ENCODE measurements at places on chromosomes 1 and 21.

GRCh38 chr1:217088011-217088410 lies 364.8 kb upstream of the ESRRG start:
- peaks cover 11% of the 10 kb centered on the region for H3K4me1 ChIP-seq
- DNase-seq = no peak
- peaks cover 23% of the 10 kb centered on the region for H3K27me3 ChIP-seq
- H3K27ac ChIP-seq = no peak overlapping the region

GRCh38 chr21:41891132-41891531 lies 12.0 kb upstream of the PRDM15 start:
- H3K36me3 ChIP-seq = peaks cover 13% of the 10 kb centered on the region
- peak overlapping the region; percentile 2 for H3K27ac ChIP-seq
- H3K4me1 ChIP-seq = no peaks in the 10 kb centered on the region
- H3K4me3 ChIP-seq = no peak overlapping the region

DNA sequence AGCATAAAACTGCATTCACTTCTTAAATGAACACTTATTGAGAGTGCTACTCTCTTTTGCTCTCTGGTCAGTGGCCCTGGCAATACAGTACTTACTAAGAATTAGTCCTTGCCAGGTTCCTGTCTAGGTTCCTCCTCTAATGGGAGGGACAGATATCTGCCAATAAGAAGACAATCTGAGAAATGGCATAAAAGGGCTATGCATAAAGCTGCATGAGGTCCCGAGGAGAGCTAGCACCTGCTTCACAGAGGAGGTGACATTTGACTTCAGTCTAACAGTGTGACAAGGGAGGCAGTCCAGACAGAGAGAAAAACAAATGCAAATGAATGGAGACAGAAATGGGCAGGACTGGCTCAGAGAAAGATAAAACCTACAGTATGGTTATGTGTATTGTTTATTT lies 357.1 kb upstream of the SGIP1 start:
- H3K4me1 ChIP-seq = no peaks in the 10 kb centered on the region
- H3K4me3 ChIP-seq = no peak overlapping the region
- peaks cover 28% of the 10 kb centered on the region for H3K27me3 ChIP-seq
- no peak for DNase-seq
- H3K36me3 ChIP-seq = no peaks in the 10 kb centered on the region

- H3K36me3 ChIP-seq = no peaks in the 10 kb centered on the region
- H3K27me3 ChIP-seq = no peaks in the 10 kb centered on the region
- H3K4me1 ChIP-seq = peaks cover 22% of the 10 kb centered on the region
- no peak for DNase-seq
- no peak overlapping the region for H3K27ac ChIP-seq
Measured at GRCh38 chr1:119361205-119361604, 7.4 kb upstream of the HAO2 start.

DNA sequence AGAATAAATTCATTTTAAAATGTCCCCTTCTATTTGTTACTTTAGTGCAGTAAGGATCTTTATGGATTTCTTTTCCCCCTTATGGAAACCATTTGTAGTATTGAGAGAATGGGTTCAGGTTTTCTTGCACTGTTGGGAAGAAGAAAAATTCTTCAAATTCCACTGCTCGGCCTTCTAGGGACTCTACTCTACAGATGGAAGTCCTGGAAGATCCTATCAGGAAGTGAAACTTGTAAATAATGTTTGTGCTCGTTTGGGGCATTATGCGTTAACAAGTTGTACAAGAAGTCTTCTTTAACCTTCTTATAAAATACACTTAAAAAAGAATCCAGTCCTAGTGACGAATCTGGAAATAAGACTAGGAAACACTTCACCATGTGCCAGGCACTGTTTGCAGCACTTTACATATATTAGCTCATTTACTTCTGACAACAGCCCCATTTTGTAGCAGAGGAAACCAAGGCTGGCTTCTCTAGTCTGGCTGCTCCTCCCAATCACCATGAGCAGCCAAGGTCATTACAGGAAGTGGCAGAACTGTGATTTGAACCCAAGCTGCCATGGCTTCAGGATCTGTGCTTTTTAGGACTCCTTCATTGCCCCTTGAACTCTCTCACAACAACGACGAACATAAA lies 11.8 kb downstream of the LRRC8D start:
- DNase-seq = no peak
- no peaks in the 10 kb centered on the region for H3K27me3 ChIP-seq
- H3K4me1 ChIP-seq = peaks cover 6% of the 10 kb centered on the region
- peaks cover 7% of the 10 kb centered on the region for H3K36me3 ChIP-seq
- H3K27ac ChIP-seq = no peak overlapping the region

DNA sequence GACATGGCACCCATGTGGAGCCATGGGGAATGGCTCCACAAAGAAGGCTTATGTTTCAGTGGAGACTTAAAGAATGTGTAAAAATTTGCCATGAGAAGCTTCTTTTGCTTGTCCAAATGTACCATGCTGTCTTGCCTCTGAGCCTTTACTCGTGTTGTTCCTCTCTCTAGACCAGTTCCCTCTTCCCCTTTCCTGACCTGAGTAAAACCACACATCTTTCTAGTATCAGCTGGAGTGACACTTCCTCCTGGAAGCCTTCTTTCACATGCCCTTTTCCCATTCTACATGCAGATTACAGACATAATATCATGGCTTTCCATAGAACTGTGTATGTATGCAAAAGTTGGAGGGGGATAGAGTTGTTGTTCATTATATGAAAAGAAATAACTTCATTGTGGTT lies 13.6 kb upstream of the GPX7 start:
- no peaks in the 10 kb centered on the region for H3K4me1 ChIP-seq
- no peak overlapping the region for H3K4me3 ChIP-seq
- H3K27ac ChIP-seq = no peak overlapping the region
- no peaks in the 10 kb centered on the region for H3K27me3 ChIP-seq
- DNase-seq = no peak

DNA sequence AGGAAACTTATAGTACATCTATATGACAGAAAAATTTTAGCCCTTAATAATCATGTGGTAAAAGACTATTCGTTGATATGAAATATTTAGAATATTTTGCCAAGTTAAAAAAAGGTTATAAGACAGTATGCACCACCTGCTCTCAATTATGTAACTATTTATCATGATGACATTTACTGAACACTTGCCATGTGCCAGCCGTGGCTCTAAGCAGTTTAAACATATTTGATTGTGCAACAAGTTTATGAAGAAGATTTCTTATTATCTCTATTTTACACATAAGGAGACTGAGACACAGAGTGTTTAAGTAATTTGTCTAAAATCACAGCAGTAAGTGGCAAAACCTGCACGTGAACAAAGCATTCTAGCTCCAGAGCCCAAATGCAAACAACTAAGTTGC lies 199.3 kb upstream of the JUN start:
- H3K27ac ChIP-seq = no peak overlapping the region
- no peaks in the 10 kb centered on the region for H3K36me3 ChIP-seq
- no peak overlapping the region for H3K4me3 ChIP-seq
- H3K27me3 ChIP-seq = no peaks in the 10 kb centered on the region
- no peak for DNase-seq

- H3K27me3 ChIP-seq = peaks cover 37% of the 10 kb centered on the region
- no peak overlapping the region for H3K4me3 ChIP-seq
- DNase-seq = no peak
- H3K36me3 ChIP-seq = no peaks in the 10 kb centered on the region
- no peak overlapping the region for H3K27ac ChIP-seq
Measured at GRCh38 chr1:228768355-228769000, 33.2 kb downstream of the RHOU start.

DNA sequence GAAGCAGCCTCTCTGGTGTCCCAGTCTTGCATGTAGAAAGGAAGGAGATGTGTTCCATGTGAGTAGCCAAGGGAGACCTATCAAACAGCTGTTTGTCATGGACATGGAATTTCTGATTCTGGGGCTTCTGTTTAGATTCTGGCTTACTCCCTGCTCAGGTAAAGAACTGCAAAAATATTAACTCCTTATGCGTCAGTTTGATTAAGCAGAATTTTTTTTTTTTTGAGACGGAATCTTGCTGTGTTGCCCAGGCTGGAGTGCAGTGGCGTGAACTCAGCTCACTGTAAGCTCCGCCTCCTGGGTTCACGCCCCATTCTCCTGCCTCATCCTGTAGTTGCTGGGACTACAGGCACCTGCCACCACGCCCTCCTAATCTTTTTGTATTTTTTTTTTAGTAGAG lies 6.8 kb downstream of the ARV1 start:
- no peak for DNase-seq
- H3K36me3 ChIP-seq = peaks cover 34% of the 10 kb centered on the region
- no peak overlapping the region for H3K27ac ChIP-seq
- H3K4me3 ChIP-seq = no peak overlapping the region
- H3K27me3 ChIP-seq = no peaks in the 10 kb centered on the region

DNA sequence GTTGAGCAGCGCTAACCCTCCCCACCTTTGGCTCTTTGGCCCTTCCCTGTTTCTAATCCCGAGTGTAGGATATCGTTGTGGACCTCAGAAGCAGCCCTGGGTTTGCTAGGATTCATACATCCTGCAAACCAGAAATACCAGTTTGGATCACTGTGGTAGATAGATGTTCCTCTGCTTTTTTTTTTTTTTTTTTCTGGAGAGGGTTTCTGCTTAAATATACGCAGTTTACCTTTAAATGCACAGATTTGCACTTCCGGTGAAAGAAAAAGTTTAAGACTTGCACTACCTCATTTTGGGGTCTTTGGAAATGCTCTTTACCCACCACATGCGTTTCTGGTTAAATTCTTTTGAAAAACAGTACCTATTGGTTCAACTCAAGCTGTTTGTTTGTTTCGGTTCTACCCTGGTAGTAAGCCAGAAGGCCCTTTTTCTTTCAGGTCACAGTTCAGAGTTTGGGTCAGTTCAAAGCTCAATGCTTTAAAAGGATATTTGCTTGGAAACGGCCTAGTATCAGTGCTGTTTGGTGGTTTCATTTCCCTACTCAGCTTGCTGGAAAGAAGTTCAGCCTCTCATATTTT lies 908 bp downstream of the DDI2 start:
- H3K27me3 ChIP-seq = no peaks in the 10 kb centered on the region
- peaks cover 37% of the 10 kb centered on the region for H3K4me1 ChIP-seq
- peak; percentile 9 for DNase-seq
- peaks cover 18% of the 10 kb centered on the region for H3K36me3 ChIP-seq
- peak overlapping the region; percentile 75 for H3K4me3 ChIP-seq
- H3K27ac ChIP-seq = peak overlapping the region; percentile 78

DNA sequence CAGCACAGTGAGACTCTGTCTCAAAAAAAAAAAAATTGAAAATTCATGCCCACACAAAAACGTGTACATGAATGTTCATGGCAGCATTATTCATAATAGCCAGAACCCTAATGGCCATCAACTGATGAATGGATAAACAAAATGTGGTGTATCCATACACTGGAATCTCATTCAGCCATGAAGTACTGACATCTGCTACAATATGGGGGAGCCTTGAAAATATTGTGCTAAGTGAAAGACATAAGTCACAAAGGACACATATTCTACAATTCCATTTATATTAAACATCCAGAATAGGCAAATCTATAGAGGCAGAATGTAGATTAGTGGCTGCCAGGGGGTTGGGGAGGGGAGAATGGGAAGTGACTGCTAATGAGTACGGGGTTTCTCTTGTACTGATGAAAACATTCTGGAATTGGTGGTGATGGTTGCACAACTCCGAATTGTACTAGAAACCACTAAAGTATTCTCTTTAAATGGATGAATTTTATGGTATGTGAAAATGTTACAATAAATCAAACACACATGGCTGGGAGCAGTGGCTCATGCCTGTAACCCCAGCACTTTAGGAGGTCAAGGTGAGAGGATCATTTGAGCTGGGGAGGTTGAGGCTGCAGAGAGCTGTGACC lies 33.0 kb upstream of the KCNN3 start:
- H3K4me3 ChIP-seq = no peak overlapping the region
- DNase-seq = no peak
- no peaks in the 10 kb centered on the region for H3K36me3 ChIP-seq
- H3K27me3 ChIP-seq = peaks cover 17% of the 10 kb centered on the region

GRCh38 chr21:38493549-38494250 lies 4.6 kb downstream of the ERG start:
- no peaks in the 10 kb centered on the region for H3K36me3 ChIP-seq
- H3K27ac ChIP-seq = no peak overlapping the region
- no peak for DNase-seq
- no peak overlapping the region for H3K4me3 ChIP-seq
- H3K4me1 ChIP-seq = peaks cover 3% of the 10 kb centered on the region

GRCh38 chr1:198185146-198185545 lies 28.3 kb downstream of the NEK7 start:
- no peaks in the 10 kb centered on the region for H3K27me3 ChIP-seq
- H3K4me1 ChIP-seq = peaks cover 12% of the 10 kb centered on the region
- H3K27ac ChIP-seq = peak overlapping the region; percentile 19
- no peaks in the 10 kb centered on the region for H3K36me3 ChIP-seq
- no peak overlapping the region for H3K4me3 ChIP-seq

GRCh38 chr1:3115275-3116149 lies 46.5 kb downstream of the PRDM16 start:
- H3K27ac ChIP-seq = no peak overlapping the region
- peaks cover 5% of the 10 kb centered on the region for H3K36me3 ChIP-seq
- H3K4me1 ChIP-seq = no peaks in the 10 kb centered on the region
- no peak overlapping the region for H3K4me3 ChIP-seq
- H3K27me3 ChIP-seq = no peaks in the 10 kb centered on the region

GRCh38 chr1:48500541-48501450 lies 28.8 kb upstream of the SPATA6 start:
- no peak for DNase-seq
- no peaks in the 10 kb centered on the region for H3K36me3 ChIP-seq
- no peak overlapping the region for H3K4me3 ChIP-seq
- no peaks in the 10 kb centered on the region for H3K27me3 ChIP-seq
- peaks cover 5% of the 10 kb centered on the region for H3K4me1 ChIP-seq

- H3K4me3 ChIP-seq = no peak overlapping the region
- peaks cover 6% of the 10 kb centered on the region for H3K36me3 ChIP-seq
- no peak overlapping the region for H3K27ac ChIP-seq
- H3K4me1 ChIP-seq = no peaks in the 10 kb centered on the region
Measured at GRCh38 chr1:4128616-4129015, 228.5 kb upstream of the C1orf174 start.

DNA sequence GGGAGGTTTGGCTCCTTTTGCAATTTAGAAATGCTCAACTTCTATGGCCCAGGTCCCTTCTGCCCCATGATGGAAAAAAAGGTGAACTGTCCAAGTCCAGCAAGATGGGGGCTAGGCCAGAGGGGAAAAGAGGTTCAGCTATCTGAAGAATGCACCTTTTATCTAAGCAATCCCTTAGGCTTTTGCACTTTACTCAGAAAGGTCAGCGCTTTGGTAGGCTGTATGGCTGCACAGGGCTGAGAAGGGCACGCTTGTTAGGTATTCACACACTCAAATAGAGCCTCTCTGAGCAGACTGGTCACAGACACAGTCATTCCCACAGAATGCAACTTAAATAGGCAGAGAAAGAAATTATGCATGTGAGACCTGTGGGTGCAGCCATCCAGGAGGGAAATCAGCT lies 31.0 kb downstream of the KANK4 start:
- DNase-seq = no peak
- no peak overlapping the region for H3K4me3 ChIP-seq
- H3K27ac ChIP-seq = no peak overlapping the region
- H3K36me3 ChIP-seq = no peaks in the 10 kb centered on the region

GRCh38 chr1:227315629-227316346 lies 2.5 kb downstream of the CDC42BPA start:
- no peaks in the 10 kb centered on the region for H3K27me3 ChIP-seq
- H3K4me1 ChIP-seq = peaks cover 36% of the 10 kb centered on the region
- H3K36me3 ChIP-seq = peaks cover 19% of the 10 kb centered on the region

DNA sequence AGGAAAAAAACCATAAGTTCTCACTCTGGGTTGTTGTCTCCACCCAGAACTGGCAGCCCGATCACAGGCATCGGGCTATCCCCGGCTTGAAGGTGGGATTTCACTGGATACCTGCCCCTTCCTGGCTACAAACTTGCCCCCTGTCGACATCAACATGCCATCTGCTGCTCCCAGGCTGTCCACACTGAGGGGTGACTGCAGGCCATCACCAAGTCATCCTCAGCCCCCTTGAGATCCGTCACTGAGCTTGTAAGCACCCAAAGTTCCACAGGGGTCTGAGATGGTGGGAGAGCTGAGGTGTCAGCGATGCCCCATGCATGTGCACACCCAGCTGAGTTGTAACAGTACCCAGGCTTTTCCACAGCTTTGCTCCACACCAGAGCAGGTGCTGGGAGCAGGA lies 211.0 kb downstream of the AMY1C start:
- no peaks in the 10 kb centered on the region for H3K36me3 ChIP-seq
- no peak overlapping the region for H3K27ac ChIP-seq

Data from MCF 10A (cell line).